Stimulated activated CD4-positive, alpha-beta T cell treated with anti-CD3 and anti-CD28 coated beads, Interleukin-15, amount 100 ng/mL, for 1 hour (primary cell): ENCODE measurements at places on chromosomes 5 and 9.

GRCh38 chr5:39167141-39167971 is 52.0 kb downstream of the FYB1 start:
- DNase-seq, result no peak

DNA sequence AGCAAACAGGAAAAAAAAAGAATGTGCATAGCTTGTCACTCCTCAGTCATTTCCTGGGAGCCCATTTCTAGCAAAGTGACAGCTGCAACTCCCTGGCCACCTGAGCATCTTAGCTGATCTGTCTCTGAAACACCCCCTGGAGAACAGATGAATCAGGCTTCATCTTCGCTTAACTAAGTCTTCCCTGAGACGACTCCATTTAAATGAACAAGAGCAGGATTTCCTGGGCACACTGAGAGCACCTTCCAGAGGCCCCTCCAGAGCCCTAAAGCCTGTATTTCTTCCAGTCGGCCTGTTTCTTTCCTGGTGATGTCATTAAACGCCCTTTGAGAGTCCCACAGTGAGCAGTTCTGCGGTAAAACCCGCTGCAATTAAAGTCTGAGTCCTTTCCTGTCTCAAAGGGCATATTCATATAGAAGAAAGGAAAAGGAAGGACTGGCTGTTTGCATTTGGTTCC is 13.9 kb downstream of the TGFBI start:
- no peak for DNase-seq

GRCh38 chr5:177455661-177456590 is 9.3 kb downstream of the PRR7 start:
- peak; percentile 96 for DNase-seq

- DNase-seq, result no peak
Measured at GRCh38 chr9:23850690-23851629, 24.9 kb upstream of the ELAVL2 start.

- DNase-seq, result no peak
Measured at GRCh38 chr5:96093340-96093739, 131.7 kb upstream of the ELL2 start.

DNA sequence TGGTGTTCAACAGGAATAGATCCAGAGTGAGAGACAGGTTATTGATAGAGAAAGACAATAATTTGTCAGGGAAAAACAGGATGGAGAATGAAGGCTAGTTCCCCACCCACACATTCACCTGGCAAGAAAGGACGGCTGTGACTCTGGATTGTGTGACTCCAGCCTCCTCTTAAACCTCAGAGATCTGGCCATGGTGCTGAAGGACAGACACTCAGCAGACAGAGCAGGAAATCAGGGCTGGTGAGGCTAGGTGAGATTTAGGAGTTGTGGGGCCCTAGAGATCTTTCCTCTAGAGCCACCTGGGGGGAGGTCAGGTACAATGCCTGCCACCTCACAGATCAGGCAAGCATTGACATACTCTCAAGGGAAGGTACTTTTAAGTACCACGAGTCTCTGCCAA is 15.2 kb downstream of the OR1B1 start:
- no peak for DNase-seq

DNA sequence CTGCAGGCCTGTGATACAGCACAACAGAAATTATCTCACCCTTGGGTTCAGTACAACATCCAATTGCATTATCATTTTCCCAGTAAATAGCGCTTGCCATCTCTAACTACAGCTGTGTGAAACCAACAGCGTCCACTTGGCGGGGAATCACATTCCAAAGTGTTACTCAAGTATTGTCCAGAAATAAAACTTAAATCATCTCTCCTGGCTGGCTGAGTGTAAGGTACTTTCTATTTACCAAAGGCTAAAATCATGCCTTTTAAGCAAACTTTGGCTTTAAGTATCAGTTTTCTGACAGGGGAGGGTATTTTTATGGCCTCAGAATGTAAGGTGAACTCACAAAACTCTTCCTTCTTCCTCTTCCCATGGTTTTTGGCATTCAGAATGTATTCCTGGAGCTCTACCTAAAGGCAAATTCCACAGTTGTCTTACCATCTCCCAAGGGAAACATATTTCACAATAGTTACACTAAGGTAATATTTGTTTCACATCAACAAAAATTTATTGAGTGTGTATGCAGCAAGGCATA is 205.6 kb upstream of the MPDZ start:
- DNase-seq, result no peak

GRCh38 chr9:81573415-81574321 is 115.7 kb downstream of the TLE1 start:
- DNase-seq, result no peak

DNA sequence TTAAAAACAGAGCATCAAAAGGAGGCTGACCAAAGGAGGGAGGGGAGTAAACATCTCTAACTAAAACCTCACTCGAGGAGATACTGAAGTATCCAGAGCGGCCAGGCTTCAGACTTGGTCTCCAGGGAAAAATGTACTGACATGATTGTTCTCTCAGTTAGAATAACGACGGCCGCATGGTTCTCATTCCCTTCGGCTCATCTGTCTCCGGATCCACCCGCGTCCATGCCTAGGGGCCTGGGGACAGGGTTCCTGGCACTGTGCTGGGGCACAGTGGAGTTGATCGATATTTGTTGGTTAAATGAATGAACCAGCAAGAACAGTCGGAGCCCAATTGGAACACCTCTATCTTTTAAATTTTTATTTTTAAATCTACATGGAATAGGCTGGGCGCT is 167.1 kb upstream of the PHYKPL start:
- DNase-seq, result no peak

DNA sequence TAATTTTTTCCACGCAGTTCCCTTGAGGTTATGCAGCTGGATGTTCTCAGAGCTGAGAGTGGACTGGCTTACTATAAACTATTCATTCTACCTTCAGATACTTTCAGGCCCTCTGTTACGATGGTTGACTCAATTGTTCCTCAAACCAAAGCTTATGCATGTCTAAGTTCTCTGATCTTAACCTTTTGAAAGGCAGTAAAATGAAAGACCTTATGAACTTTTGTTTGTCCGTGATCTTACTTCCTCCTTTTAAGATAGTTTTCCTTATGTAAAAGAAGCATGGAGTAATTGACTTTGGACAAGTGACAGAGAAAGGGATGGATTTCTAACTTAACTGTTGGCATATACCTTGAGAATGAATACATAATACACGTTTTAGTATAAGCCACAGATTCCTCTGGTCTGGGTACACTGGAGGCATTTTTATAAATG is 575.7 kb downstream of the PDE4D start:
- no peak for DNase-seq

DNA sequence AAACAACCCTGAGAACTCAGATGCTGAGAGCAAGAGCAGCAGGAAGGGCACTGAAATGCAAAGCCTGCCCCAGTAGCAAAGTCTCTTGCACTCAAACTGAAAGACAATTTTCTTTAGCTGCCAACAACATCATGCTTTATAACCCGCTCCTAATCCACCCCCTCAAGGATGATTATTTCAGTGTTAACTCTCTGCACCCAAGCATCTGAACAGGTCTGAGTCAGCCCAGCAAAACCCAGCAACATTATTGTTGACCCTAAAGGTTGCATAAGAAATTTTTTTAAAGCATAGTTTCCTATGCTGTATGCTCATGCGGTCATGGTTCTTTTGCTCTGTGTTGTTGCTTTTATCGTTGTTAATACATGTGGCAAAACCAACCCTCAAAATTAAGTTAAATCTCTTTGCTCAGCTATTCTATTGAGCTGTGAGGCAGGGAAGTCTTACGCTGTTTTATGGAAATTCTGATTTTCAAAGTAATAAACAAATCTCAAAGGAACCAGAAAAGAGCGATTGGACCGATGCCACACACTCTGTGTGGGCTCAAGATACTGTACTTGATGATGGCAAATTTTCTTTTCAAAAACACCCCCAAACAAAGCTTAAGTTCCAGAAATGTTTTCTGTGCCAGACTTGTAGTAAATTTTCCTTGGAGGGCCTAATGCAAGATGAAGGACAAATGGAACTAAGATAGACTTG is 440.6 kb upstream of the MPDZ start:
- DNase-seq, result no peak

DNA sequence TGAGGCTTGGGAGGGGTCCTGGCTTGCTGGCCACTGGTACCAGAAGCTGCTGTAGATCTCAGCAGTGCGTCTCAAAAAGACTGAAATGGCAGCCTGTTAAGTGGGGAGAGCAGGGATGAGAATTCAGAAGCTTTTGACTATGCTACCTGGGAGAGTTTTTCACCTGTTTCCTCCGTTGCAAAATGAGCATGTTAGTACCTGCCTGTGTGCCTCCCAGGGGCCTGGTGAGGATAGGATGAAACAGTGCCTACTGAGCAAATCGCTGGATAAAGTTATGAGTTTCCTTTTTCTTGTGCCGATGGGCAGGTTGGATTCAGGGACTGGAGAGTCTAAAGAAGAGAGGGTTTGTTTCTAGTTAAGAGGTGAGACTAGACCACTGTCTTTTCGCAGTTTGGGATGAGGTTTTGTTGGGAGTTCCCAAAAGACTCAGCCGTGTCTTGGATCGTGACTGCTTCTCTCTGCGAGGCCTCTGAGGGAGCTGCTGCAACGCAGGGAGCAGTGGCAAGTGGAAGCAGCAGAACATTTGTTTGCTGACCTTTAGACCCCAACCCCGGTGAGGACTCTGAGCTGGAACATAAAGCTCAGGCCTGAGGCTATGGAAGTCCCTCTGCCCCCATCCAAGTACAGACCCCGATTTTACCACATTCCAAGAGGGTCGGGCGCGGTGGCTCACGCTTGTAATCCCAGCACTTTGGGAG is 1.4 kb downstream of the RALGPS1 start:
- no peak for DNase-seq

DNA sequence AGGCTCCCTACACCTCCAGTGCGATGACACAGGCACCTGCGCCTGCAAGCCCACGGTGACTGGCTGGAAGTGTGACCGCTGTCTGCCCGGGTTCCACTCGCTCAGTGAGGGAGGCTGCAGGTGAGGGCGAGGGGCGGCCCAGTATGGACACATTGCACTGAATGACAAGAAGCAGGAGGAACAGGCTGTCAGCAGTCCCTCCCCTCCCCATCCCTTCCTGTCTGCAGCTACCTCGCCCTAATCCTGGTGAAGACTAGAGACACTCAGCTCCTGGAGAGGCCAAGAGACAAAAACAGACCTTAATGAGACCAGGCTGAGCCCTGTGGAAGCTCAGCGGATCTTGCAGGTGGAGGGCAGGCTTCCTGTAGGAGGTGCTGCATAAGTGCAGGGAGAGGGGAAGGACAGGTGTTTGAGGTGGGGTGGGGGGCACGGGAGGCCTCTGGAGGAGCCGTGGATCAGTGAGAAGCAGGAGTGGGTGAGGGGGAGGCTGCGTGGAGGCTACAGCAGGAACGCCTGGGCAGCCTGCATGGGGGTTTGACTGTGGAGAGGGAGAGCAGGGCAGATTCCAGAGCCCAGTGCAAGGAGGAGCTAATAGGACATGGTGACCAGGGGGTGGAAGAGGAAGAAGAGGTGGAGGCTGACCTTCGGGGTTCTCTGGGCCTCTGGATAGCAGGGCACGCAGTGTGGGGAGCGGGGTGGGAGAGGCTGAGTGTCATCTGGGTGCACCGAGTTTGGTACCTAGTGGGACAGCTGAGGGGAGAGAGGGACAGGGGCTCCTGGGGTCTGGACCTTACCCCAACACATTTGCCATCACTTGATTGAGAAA is 30.4 kb downstream of the LAMC3 start:
- DNase-seq, result no peak

DNA sequence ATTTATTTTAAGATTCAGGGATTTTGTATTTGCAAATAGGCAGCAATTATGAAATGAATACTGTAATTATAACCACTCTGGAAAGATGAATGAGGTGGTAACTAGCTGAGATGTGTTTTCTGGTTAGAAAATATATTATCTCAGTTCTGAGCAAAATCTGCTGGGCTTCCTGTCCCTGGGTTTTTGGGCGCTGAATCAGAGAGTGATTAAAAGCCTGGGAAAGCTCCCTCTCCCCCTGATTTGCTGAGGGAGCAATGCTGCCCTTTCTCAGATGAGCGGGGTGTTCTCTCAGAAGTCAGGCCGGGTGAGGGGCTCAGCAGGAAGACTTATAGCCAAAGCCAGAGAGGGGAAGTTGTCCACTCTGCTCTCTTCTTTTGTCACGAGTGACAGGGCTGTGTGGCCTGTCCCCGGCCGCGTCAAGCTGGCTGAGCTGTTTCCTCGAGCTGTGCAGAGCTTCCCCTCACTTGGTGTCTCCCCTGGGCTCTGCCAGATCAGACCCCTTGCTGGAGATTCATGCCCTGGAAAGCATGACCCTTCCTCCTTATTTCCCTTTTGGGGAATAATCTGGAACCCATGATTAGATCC is 39.8 kb upstream of the PITX1 start:
- DNase-seq, result no peak

- DNase-seq, result no peak
Measured at GRCh38 chr9:34310215-34310614, 18.9 kb downstream of the KIF24 start.

- DNase-seq, result no peak
Measured at GRCh38 chr9:124680714-124681390, 90.3 kb downstream of the NR6A1 start.

DNA sequence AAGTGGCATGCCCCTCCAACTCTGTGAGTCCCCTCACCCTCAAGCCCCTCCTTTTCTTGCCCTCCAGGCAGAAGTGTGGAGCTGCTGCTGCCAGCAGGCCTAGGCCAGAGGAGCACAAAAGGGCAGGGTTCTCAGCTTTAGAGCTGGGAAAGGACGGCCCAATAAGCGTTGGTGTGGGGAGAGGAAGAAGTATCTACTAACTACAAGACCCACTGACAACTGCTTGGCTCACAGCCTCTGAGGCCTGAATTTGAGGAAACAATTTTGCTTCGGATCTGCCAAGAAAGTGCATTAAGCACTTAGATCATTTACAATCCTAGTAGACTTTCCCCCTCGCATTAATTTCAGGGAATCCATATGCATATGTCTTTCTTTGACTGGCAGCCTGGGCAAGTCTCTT is 179.4 kb downstream of the SNX18 start:
- no peak for DNase-seq

GRCh38 chr9:13814647-13815400 is 499.1 kb downstream of the NFIB start:
- no peak for DNase-seq

DNA sequence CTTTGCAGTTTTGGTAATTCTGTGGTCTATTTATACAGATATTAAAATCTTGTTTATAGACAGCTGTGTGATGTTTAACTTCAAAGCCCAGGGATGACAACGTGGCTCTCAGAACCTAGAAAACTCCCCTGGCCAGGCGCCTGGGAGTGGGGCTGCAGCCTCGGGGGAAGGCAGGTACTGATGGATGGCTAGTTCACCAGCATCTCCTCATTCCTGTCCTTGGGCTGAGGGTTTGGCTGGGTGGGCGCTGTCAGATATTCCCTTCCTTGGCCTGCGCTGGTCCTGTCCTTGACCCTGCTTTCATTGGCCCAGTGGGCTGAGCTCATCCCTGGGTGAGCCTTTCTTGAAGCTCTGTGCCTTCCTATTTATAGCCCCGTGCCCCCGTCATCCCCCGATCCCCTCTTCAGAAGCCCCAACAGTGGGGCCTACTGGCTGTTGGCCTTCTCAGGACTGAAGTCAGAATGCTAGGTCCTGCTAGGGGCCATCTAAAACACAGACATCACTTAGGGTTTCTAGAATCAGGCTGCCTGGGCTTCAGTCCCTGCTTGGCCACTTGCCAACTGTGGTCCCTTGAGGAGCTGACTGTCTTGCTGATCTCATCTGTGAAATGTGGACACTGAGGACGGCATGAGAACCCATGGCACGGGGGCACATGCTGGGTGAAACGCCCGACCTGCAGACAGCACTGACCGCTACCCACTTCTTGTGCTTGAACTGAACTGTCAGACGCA is 20.9 kb downstream of the SH3GLB2 start:
- DNase-seq, result no peak
